ENCODE measurements at places on chromosomes 3 and 15.

GRCh38 chr3:46870651-46871050 lies 6.9 kb upstream of the PTH1R start:
- no peak for DNase-seq

- no peak for DNase-seq
Measured at GRCh38 chr15:51313074-51313393, 25.4 kb downstream of the CYP19A1 start.

- peak; percentile 54 for DNase-seq
Measured at GRCh38 chr15:71634820-71635560, 175.4 kb upstream of the NR2E3 start.

GRCh38 chr3:120181632-120182031 lies 87.4 kb upstream of the GSK3B start:
- no peak for DNase-seq

DNA sequence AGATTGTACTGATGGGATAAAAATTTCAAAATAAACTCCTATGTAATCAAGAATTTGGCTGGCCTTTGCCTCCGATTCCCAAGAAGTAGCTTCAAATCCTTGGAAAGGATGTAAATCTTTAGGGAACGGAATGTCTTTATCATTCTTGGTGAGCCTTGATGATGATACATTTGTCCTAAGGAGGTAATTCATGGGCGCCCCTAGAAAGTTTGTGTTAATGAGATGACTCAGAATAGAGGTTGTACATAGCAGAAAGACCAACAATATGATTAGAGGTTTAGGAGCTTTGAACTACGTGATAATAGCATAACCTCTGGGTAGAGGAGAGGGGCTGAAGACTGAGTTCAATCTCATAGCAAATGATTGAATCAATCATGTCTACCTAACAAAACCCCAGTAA lies 248.6 kb upstream of the SLITRK3 start:
- DNase-seq, result no peak

DNA sequence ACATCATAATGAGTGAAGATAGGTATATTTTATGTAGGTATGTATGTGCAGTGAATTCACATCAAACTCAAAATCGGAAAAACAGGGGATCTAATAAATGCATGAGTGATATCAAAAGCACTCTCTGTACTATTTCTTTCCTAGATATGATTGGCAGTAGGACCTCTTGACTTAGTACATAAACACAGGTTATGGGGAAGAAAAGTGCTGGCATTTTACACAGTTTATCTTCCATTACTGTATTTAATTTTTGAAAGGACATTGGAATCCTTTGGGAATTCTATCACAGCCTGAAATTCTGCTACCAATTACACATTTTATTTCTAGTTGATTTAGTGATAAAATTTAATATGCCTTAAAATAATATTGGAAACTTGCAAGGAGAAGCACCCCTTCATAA lies 470.5 kb upstream of the ONECUT1 start:
- no peak for DNase-seq

GRCh38 chr15:29800491-29801366 lies 21.5 kb downstream of the TJP1 start:
- no peak for DNase-seq

DNA sequence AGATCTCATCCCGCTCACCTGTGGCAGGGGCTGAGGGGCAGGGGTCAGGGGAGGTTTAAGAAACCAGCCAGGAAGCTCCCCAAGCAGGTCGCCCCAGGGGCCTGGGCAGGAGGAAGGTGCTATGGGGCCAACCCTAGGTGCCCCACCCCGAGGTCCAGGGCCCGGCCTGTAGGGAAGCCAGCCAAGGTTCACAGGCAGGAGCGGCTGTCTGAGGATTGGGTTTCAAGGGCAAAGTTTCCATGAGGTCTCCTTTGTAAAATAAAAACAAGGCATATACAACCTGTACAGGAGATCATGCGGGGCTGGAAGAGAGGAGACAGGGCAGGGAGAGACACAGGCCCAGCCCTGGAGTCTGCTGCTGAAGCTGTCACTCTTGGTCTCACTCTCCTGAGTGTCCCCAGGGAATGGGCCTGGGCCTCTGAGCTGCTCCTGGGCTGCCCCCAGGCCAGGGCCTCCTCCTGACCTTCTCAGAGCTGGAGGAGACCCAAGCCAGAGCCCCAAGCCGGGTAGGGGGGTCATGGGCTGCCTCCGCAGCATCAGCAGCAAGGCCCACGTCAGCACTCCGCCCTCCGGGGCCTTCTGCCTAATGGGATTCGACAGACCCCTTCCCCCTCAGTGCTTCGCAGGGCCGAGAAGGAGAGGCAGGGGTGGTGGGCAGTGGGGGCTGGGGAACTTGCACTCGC lies 5.5 kb downstream of the CPLX3 start:
- no peak for DNase-seq

- DNase-seq, result no peak
Measured at GRCh38 chr3:12973827-12974226, 99.4 kb downstream of the IQSEC1 start.

DNA sequence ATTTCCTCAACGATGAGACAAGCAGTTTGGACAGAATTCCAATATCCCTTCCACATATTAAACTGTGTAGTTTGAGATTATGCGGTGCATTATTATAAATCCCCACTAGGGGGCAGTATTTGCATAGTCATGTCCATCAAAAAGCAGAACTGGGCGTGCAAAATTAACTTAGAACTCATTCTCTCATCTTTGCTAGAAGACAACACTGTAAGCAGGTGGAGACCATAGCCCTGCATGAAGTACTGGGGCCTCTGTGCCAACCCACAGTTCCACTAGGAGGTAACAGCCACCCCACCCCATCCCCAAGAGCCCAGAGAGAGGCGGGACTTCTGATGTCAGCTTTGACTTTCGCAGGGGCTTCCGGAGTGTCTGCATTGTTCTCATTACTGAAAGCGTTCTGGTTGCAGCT lies 106.6 kb upstream of the TMC3 start:
- peak; percentile 52 for DNase-seq

- DNase-seq, result no peak
Measured at GRCh38 chr3:172312001-172312400, 136.3 kb downstream of the GHSR start.

DNA sequence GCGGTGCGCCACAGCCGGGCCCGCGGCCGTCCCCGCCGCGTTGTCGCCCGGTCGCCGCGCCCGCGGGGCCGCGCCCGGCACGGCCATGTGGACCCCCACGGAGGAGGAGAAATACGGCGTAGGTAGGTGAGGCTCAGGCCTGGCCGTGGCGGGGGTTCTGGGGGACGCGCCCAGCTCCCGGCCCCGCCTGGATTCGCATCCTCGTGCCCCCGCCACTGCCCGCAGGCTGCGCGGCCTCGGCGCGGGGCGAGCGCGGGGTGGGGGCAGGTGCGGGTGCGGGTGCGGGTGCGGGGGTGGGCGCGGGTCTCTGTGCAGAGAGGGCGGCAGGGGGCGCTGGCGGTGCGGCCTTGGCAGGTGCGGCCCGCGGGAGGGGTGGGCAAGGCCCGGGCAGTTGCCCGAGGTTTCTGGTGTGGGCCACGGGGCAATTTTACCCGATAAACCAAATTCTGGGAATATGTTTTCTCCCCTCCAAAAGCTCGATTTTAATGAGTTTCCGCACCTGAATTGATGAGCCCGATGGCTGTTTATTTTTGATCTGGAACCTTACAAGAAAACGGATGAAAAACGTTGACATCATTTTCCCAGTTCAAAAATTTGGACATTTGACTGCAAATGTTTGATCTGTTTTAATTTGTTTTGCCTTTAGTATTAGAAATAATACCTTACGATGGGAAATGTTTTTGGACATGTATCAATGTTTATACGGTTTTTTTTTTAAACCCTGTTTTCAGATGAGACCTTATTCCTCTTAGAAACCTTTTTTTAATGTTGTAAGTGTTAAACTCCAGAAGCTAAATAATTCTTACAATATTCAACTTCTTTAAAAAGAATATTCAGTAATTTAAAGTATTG lies 678 bp downstream of the DOCK3 start:
- DNase-seq, result peak; percentile 31
